ENCODE measurements at places on chromosomes 2 and 18. TPM values are rescaled to one million over a fixed set of nuclear protein-coding genes. Genes with fewer than 3 reads are reported as not detected.
A peak's percentile ranks its signal among the peaks of the same experiment; 100 is the strongest.

GRCh38 chr2:230258483-230258882 is 32.9 kb downstream of the SP140 start:
- H3K4me3 ChIP-seq = no peak overlapping the region
- H3K27me3 ChIP-seq = no peaks in the 10 kb centered on the region
- no peaks in the 10 kb centered on the region for H3K36me3 ChIP-seq

DNA sequence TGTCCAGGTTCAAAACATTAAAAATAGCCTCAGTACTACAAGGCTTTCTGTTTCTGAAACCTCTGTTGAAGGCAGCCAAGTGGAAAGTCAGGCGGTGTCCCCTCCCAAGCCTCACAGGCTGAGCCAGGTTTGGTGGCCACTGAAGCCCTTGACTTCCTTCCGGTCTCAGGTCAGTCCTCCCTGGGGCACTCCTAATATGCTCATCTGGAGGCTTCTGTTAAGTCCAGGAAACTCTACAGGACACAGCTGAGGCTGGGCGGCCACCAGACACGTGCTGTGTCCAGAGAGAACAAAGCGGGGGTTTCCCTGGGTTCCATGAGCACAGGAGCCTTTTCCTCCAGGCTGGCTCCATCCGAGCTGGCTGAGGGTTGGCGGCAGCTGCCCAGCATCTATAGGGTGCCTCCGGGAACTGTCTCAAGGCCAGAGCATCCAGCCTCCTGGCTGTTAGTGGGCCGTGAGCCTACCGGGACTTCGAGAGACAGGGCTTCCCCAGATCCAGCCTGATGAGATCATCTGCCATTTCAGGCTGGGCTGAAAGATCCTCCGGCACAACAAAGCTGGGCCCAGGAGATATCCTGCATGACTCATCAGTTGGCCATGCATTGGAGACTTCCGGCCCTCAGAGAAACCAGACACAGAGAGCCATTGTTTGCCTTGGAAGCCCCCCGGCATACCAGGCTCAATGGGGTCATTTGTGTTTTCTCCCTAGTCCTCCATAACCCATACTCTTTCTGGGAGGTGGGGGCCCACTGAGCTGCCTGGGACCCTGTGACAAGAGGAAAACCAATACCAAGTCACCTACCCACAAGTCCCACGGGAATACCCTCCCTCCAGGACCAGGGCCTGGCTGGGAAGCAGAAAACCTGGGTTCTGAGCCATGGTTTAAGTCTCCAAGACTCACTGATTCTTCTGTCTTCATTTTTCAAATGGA is 71.7 kb downstream of the HS1BP3 start:
- H3K4me1 ChIP-seq = peaks cover 83% of the 10 kb centered on the region
- H3K27me3 ChIP-seq = no peaks in the 10 kb centered on the region
- no peaks in the 10 kb centered on the region for H3K36me3 ChIP-seq
- peak; percentile 92 for DNase-seq
- H3K4me3 ChIP-seq = no peak overlapping the region

SCLY gene
- 14.5 TPM for total RNA-seq

DNA sequence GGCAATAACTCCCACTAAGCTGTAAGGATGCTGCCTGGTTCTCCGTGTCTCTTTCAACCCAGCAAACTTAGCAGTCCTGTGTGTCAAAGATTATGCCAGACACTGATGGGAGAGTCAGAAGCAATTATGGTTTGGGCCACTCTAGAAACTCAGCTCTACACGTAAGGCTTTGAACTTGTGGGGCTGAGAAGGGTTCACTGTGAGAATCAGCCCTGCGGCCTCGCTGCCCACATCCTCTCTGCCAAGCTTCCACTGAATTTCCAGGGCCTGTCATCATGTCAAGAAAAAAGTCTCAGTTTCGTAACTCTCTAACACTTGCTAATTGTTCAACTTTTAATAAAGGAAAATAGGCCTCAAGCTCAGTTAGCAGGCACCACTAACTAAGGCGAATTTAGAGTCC is 308.8 kb upstream of the LYPD1 start:
- H3K27me3 ChIP-seq = no peaks in the 10 kb centered on the region
- no peaks in the 10 kb centered on the region for H3K36me3 ChIP-seq
- DNase-seq = no peak

CHRNA1 gene
- 1.2 TPM for total RNA-seq

GRCh38 chr2:203059567-203060240 is 45.0 kb downstream of the NBEAL1 start:
- H3K4me1 ChIP-seq = no peaks in the 10 kb centered on the region
- no peak overlapping the region for H3K4me3 ChIP-seq
- no peak for DNase-seq
- no peaks in the 10 kb centered on the region for H3K27me3 ChIP-seq
- H3K27ac ChIP-seq = no peak overlapping the region

DNA sequence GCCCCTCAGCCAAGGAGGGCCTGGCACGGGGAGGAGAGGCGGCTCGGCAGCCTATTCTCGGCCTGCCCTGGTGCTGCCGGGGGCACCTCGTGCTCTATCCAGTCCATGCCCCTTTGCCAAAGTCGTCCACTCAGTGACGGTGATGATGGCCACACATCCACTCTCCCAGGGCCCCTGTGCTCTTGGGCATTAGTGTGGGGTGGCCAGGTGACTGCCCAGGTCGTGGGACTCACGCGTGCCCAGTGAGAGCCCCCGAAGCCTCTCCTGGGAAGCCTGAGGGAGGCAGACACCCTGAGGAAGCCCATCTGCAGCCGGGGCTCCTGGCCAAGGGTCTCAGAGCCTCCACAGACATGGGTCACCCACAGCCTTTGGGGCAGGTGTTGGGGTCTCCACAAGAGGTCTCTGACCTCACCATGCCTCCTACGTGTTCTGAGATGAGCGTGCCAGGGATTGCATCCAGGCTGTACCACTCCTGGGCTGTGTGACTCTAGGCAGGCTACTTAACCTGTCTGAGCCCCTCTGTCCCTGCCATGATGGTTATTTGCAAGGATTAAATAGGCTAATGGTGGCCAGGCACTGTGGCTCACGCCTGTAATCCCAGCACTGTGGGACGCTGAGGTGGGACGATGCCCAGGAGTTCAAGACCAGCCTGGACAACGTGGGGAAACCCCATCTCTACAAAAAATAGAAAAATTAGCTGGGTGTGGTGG is 12.9 kb downstream of the RAMP1 start:
- no peak overlapping the region for H3K4me3 ChIP-seq
- DNase-seq = no peak
- H3K27ac ChIP-seq = no peak overlapping the region
- no peaks in the 10 kb centered on the region for H3K27me3 ChIP-seq
- peaks cover 81% of the 10 kb centered on the region for H3K4me1 ChIP-seq

DNA sequence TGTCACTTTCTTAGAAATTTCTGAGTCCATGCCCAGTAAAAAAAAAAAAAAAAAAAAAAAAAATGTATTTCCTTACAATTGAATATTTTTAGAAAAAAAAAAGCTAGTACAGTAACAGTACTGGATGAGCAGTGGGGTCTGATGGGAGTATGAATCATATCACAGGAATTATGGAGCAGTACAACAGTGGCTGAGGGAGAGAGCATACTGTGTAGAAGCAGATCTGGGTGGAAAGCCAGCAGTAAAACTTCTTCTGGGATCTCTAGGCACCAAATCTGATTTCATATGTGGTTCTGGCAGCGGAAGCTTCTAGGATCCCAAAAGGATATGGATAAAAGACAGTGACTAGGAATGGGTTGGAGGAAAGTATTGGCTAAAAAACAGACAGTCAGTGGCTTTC is 414.9 kb upstream of the FSHR start:
- no peak overlapping the region for H3K4me3 ChIP-seq
- no peak for DNase-seq
- no peaks in the 10 kb centered on the region for H3K36me3 ChIP-seq
- no peak overlapping the region for H3K27ac ChIP-seq

HNMT gene
- total RNA-seq = 7.2 TPM

DNA sequence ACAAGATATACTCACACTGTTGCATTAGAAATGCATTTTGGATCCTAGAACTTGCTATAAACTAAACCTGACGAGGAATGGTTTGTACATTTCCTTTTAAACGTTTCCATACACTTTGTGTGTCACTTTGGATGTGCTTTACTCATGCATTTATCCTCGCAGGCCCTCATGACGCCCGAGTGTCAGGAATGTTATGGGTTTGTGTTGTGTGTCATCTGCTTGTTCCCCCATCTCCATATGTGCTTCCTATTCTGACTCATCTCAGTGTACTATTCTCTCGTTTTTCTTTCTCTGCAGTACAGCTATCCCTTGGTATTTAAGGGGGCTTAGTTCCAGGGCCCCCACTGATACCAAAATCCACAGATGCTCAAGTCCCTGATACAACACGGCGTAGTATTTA is 121.5 kb upstream of the RASGRP3 start:
- no peaks in the 10 kb centered on the region for H3K27me3 ChIP-seq
- H3K27ac ChIP-seq = no peak overlapping the region
- no peaks in the 10 kb centered on the region for H3K4me1 ChIP-seq
- H3K36me3 ChIP-seq = peaks cover 20% of the 10 kb centered on the region
- DNase-seq = no peak
- no peak overlapping the region for H3K4me3 ChIP-seq

- H3K4me1 ChIP-seq = no peaks in the 10 kb centered on the region
- no peak for DNase-seq
- no peak overlapping the region for H3K27ac ChIP-seq
- no peaks in the 10 kb centered on the region for H3K36me3 ChIP-seq
Observed at GRCh38 chr2:26683583-26683982, 8.9 kb upstream of the KCNK3 start.

DES gene
- total RNA-seq = 12,560 TPM

DNA sequence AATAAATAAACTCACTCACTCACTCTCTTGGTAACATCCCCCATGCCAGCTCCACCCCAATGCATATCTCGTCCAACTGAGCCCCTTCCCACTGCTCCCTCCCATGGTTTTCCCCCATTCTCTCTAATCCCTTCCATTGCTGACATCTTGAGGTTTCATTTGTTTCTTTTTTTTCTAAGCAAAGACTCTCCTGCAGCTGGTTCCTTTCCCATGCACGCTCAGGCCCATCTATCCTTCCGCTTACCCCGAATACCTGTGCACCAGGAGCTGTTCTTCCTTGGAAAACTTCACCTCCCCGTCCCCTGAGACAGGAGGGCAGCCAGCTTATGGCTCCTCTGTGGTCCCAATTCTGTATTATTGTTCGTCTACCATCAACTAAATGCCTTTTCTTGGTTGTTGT is 41.7 kb upstream of the IGFBP2 start:
- H3K4me3 ChIP-seq = no peak overlapping the region
- no peaks in the 10 kb centered on the region for H3K36me3 ChIP-seq
- H3K27ac ChIP-seq = no peak overlapping the region
- peaks cover 30% of the 10 kb centered on the region for H3K4me1 ChIP-seq
- H3K27me3 ChIP-seq = no peaks in the 10 kb centered on the region

- no peaks in the 10 kb centered on the region for H3K4me1 ChIP-seq
- no peaks in the 10 kb centered on the region for H3K27me3 ChIP-seq
- H3K36me3 ChIP-seq = peaks cover 6% of the 10 kb centered on the region
- no peak overlapping the region for H3K4me3 ChIP-seq
- no peak overlapping the region for H3K27ac ChIP-seq
- no peak for DNase-seq
Observed at GRCh38 chr2:171102802-171103201, 57.9 kb downstream of the TLK1 start.

NEU2 gene
- total RNA-seq = not detected

DNA sequence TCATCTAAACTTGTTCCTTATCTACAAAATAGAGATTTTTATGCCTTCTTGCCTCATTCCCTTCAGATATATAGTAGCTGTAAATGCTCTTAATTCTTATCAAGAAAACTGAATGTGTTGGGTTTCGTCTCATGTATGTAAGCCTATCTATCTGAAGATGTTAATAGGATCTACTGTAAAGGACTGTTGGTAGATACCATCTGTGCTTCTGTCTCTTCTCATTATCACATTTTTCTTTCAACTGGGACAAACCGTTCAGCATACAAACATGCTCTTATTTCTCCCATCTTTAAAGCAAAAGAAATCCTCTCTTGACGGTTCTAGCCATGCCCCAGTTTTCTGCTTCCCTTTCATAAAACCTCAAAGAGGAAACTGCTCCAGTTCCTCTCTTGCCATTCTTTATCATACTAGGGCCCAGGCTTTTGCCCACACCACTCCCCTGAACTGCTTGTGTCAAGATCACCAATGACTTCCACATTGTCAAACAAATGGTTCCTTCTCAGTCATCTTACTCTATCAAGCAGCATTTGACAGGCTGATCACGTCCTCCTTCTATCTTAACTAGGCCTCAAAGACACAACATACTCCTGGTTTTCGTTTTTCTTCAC is 88.7 kb downstream of the ARHGEF33 start:
- H3K27me3 ChIP-seq = no peaks in the 10 kb centered on the region
- H3K4me1 ChIP-seq = no peaks in the 10 kb centered on the region
- H3K4me3 ChIP-seq = no peak overlapping the region
- no peak overlapping the region for H3K27ac ChIP-seq

CD226 gene
- 0.79 TPM for total RNA-seq

DOK6 gene
- total RNA-seq = 5.3 TPM

DNA sequence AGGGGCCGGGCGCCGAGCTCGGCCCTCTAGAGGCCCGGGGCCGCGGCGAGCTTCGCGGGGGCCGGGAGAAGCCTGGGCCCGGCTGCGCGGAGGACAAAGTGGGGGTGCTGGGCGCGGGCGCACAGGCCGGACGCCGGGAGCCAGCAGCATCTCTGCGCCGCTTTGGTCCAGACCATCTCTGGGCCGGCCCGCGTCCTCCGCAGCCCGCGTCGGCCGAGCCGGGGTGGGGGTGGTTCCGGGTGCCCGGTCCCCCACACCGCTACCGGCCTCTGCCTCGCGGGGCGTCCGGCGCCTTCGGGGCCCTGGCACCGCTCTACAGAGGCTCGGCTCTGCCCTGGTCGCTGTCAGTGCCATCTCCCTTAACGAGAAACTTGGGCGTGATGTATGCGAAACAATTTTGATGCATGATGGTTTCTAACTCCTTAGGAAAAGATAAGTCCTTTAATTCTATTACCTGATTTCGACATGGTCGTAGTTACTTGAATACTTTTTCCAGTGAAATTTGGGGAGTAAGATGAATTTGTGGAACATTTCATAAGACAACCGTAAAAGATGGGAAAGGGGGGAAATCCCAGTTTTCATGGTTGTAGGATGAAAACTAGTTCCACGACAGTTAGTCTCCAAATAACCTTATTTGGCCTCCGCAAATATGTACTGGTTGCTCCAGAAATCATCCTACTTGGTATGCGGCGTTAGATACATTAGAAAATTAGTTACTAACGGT is 562 bp downstream of the TWSG1 start:
- no peaks in the 10 kb centered on the region for H3K27me3 ChIP-seq
- peak overlapping the region; percentile 73 for H3K4me3 ChIP-seq
- H3K27ac ChIP-seq = peak overlapping the region; percentile 63
- peaks cover 17% of the 10 kb centered on the region for H3K4me1 ChIP-seq
- H3K36me3 ChIP-seq = no peaks in the 10 kb centered on the region

Measured in heart right ventricle (tissue), 16 donors.